ENCODE measurements at places on chromosomes 13 and 19.

GRCh38 chr19:35141837-35142605, 1.0 kb upstream of the FXYD7 start:
- no peak for DNase-seq

DNA sequence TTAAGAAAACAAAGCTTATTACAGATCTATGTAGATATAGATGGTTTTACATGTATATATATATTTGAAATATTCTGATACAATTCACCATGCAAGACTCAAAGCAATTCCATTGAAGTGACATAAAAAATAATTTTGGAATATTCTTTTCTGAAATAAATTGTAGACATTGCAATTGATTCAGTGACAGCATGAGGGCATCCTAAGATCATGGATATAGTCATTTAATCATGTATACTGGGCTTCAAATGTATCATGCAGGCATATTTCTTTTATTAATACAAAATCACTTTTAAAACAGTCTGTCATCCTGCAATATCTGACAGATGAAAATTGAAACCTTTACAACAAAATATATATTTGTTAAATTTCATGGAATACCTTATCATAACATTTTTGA, 286.7 kb upstream of the SLITRK6 start:
- peak; percentile 6 for DNase-seq

DNA sequence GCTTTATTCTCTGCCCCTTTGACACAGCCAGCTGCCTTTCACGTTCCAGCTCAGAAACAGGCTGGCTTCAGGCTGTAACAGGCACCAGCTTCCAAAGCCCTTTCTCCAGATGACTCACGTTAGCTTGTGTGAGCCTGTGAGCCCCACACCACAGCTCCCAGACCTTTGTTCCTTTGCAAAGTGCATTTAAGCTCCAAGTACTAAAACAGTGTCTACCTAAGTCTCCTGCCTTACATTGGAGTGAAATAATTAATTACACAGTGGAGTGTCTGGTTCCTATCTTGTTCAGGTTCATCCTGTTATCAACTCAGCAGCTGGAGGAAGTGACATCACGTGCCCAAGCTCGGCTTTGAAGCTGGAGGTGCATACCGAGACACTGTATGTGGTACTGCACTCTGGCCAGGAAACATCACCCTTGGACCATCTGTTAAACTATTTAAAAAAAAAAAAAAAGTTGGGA, 475.8 kb downstream of the FOXO1 start:
- DNase-seq: peak; percentile 80

DNA sequence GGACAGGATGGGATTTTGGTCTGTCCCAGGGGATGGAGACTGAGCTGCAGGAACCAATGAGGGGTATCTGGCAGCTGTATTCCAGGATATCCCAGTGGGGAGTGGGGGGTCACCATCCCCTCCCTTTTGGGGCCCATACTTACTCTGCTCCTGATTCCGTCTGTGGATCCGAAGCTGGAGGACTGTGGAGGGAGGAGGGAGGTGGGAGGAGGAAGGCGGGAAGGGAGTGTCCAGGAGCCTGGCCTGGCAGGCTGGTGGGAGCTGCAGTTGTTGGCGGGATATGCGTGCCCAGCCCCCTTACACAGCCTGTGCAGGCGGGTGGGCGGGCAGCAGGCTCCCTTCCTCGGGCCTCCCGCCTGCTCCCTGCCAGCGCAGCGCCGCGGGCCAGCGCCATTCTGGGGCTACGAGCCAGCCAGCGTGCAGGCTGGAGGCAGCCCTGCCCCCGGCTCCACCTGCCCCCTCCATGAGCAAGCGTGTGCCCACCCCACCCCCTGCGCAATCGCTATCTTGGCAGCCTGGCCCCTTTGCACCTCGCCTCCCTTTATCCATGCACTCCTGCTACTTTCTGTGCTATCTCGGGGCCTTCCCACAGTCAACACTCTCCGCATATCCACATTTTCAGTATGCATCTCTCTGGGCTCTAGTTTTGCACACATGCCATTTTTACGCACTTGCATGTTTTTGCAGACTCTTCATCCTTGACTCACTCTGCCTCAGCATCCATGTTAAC, 2.8 kb downstream of the MAMSTR start:
- peak; percentile 35 for DNase-seq

DNA sequence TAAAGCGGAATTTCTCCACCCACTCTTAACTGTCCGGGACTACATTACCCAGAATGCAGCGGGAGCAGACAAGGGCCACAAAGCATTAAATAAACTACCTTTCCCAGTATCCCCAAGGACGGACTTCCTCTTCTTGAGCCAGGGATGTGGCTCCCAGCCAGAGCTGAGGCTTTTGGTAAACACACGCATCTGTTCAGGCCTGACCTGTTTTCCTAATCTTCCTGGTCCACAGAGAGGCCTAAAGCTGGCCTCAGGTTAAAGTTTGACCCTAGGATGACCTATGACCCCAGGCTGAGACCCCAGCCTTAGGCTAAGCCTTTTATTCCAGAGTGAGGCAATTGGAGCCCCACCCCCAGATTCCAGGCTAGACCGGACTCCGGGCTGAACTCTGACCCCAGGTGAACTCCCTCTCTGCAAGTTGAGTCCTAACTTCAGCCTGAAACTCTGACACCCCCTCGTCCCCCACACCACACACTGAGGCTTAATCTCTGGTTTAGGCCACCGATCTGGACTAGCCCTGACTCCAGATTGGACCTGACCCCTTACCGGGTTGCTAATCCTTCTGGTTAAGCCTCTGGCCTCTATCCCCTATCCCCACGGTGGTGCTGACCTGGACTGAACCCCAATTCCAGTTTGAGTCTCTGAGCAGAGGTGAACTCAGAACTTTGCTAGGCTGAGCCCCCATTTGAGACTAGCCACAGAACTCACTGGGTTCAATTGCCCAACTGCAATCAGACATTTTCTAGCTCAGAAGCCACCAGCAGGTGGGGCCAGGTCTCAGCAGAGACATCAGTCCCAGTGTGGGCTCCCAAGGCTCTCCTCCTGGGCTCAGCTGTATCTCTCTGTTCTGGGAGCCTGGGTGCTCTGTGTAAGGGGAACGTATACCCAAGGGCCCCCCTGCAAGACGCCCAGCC, 750 bp upstream of the GPR108 start:
- DNase-seq: peak; percentile 81

DNA sequence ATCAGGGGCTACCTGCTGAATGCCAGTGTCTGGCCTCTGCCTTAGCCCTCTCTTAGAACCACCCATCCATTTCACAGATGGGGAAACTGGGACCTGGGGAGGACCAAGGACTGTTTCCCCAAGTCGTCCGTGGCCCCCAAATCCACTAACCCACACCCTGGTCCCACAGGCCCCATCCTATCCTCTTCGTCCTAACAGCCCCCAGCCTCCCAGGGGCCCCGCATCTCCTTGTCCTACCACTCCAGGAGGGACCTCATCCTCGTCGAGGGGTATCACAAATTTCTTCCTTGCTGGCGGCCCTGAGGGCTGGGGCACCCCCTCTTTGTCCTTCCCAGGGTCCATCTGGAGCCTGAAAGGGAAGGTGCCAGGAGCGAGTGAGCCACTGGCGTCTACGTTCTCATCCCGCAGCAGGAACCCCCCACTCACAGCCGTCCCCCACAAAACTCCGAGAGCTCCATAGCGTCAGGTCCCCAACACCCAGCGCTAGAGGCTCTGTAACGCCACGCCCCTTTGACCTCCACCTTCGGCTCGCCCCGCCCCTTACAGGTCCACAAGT, 606 bp downstream of the ERCC1 start:
- no peak for DNase-seq

DNA sequence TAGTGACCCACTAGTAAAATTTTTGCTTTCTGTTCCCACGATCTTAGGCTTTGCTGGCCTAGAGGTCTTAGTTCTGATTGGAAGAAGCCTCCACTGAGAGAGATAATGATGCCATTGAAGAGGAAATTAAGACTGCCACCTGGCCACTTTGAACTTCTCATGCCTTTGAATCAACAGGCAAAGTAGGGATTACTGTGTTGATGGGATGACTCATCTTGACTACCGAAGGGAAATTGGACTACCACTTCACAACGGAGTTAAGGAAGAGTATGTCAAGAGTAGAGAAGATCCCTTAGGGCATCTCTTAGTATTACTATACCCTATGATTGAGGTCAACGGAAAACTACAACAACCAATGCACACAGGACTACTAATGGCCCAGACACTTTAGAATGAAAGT, 12.7 kb upstream of the FREM2 start:
- DNase-seq: no peak

DNA sequence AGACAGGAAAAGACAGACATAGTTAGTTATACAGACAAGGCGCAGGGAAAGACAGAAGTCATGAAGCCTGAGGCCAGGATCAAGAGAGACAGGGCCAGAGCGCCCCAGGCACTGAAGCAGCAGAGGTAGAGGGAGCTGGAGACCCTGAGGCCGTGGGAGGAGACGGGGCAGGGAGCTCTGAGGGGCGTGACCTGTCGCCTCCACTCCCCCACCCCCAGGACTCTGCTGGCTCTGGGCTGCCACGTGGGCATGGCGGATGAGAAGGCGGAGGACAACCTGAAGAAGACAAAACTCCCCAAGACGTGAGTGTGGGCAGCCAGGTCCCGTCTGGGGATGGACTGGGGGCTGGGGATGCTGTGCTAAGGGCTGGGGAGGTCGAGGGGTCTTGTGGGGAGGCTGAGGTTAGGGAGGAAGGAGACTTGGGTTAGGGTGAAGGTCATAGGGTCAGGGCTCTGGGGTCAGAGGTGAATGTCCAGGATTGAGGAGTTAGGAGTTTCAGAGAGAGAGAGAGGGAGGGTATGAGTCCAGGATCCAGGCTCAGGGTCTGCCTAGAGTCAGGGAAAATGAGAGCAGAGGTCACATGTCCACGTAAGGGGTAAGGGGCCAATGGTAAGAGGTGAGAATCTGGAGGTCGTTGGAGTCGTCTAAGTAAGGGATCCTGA, 31.1 kb downstream of the RYR1 start:
- DNase-seq: no peak

DNA sequence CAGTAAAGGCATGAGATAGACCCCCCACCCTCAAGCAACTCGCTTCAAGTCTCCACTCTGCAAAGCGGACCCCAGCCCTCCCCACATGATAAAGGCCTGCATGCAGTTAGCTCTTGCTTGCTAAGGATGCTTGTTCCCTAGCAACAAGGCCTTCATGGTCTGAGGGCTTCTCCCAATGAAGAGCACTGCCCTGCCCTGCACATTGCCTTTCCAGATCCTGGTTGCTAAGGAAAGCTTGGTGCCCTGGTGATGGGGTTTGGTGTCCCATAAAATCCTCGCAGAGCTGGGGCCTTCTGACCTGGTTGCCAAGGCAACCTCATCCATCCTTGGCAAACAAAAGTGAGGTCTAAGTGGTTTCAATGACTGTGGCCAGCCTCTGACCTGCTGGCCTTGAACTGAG, 6.0 kb downstream of the DBP start:
- DNase-seq: no peak

- DNase-seq: peak; percentile 100
These were observed 11.2 kb downstream of the ACTN4 start for GRCh38 chr19:38658462-38659306.

GRCh38 chr19:35328851-35329285, at the start of gene CD22:
Gene CD22, plus strand, starts transcription at chr19:35329187. Its CDS starts 2,854 bp downstream, at chr19:35332041.
- no peak for DNase-seq

GRCh38 chr19:38793177-38793576, 4.2 kb downstream of the LGALS7B start:
- DNase-seq: peak; percentile 45

- no peak for DNase-seq
These were observed 178.2 kb upstream of the TSHZ3 start for GRCh38 chr19:31527443-31527842.

DNA sequence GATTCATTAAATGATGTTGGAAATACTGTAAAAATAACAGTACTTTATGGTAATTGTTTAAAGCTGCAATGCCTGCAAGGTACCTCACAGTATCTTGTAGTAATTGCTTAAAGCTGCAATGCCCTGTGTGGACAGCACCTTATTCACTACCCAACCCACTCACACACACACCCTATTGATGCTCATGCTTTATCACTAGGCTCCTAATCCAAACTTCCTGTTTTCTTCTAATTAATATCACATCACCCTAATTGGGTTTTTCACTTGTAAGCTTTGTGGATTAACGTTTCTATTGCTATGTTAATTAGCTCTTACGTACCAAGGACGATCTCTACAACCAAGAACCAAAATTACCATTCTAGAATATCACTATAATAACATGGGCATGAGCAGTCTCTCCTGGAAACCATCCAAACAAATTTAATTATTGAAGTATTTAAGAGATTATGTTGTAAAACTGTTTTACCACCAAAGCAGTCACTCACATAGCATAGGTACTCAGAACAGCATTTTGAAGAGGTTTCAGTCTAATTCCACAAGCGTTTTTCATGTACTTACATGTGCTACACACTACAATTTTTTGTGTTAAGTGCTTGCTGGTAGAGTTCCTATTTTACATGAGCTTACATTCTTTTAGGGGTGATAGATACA, 303.8 kb downstream of the PCDH9 start:
- DNase-seq: no peak

- peak; percentile 22 for DNase-seq
These were observed 4.3 kb upstream of the ZNF17 start for GRCh38 chr19:57406516-57407123.

Data from astrocyte of the spinal cord (primary cell).